ENCODE measurements at places on chromosomes 6 and 20. TPM values are rescaled to one million over a fixed set of nuclear protein-coding genes. Genes with fewer than 3 reads are reported as not detected.

DNA sequence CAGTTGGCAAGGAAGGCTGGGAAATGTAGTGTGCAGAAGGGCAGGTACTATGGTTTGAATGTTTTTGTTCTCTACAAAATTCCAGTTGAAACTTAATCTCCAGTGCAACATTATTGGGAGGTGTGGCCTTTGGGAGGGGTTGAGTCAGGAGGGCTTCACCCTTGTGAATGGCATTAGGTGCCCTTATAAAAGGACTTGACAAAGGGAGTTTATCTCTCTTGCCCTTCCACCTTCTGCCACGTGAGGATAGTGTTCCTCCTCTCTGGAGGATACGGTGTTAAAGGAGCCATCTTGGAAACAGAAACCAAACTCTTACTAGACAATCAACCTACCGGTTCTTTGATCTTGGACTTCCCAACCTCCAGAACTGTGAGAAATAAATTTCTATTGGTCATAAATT is 82.2 kb upstream of the LRFN2 start:
- no peak for DNase-seq
- H3K27ac ChIP-seq, result no peak overlapping the region
- H3K36me3 ChIP-seq, result no peaks in the 10 kb centered on the region
- no peaks in the 10 kb centered on the region for H3K4me1 ChIP-seq
- H3K4me3 ChIP-seq, result no peak overlapping the region
- no peaks in the 10 kb centered on the region for H3K27me3 ChIP-seq

DNA sequence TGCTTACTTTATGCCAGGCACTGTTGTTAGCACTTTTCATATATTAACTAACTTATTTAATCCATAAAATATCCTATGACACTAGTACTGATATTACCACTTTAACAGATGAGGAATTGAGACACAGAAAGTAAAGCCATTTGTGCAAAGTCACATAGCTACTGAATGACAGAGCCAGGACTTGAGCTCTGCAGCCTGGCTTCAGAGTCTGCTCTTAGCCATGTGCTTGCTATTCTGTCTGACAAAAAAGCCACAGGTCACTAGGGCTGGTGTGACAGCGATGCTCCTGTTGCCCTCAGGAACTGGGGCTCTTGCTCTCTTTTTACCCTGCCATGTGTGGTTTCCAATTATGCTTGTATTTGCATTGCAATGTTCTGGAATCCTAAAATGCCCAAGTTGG is 44.7 kb upstream of the RNF8 start:
- H3K4me3 ChIP-seq, result no peak overlapping the region
- no peak overlapping the region for H3K27ac ChIP-seq
- no peaks in the 10 kb centered on the region for H3K27me3 ChIP-seq
- H3K4me1 ChIP-seq, result peaks cover 19% of the 10 kb centered on the region

DNA sequence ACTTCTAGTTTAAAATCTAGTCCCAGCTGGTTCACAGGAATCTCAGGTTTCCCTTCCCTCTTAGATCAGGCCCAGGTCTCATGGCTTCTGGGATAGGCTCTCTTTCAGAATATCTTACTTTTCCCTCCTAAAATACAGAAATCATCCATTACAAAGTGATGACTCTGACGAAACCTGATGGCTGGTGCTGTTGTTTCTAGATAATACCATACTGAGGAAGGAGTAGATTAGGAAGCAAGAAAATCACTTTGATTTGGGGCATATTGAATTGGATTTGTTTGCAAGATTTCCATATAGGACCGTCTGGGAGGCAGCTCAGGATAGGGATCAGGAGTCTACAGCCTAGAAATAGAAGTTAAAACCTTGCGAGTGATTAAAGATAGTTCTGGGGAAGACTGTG is 3.6 kb downstream of the ZKSCAN3 start:
- no peak overlapping the region for H3K27ac ChIP-seq
- H3K4me1 ChIP-seq, result peaks cover 48% of the 10 kb centered on the region
- DNase-seq, result no peak
- H3K36me3 ChIP-seq, result peaks cover 25% of the 10 kb centered on the region

PXMP4 gene
- total RNA-seq, result 19.1 TPM

BFSP1 gene
- 2.2 TPM for total RNA-seq

SIM1 gene
- not detected for total RNA-seq

DAAM2 gene
- not detected for total RNA-seq

DNA sequence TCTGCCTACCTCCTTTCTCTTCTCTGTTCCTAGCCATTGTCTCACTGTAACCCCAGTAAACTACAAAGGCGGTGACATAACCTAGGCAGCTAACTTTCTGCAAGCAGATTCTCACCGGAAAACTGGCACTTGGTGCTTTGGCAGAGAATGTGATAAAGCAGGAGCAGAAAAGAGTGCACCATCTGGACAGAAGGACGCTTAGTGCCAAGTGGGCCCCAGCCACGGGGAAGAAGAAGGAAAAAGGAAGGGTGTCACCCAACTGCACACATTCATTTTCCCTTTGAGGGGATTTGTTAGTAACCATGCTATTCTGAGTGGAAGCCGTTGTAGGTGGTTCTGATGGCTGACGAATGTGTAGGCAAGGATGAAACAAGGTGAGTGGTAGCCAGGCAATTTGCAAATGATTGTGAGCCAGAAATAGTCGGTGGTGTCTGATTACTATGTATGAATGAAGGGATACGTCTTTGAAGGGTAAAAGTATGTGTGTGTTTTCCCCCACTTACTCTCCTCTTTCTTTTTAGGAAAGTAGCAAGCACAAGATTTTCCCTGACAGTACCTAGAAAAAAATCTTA is 148.3 kb upstream of the STXBP5 start:
- no peak overlapping the region for H3K4me3 ChIP-seq
- H3K27ac ChIP-seq, result no peak overlapping the region
- no peaks in the 10 kb centered on the region for H3K4me1 ChIP-seq

- no peaks in the 10 kb centered on the region for H3K4me1 ChIP-seq
- no peaks in the 10 kb centered on the region for H3K27me3 ChIP-seq
- no peak overlapping the region for H3K4me3 ChIP-seq
- no peaks in the 10 kb centered on the region for H3K36me3 ChIP-seq
- H3K27ac ChIP-seq, result no peak overlapping the region
- DNase-seq, result no peak
These were observed 131.9 kb downstream of the EPM2A start for GRCh38 chr6:145603424-145603833.

DNA sequence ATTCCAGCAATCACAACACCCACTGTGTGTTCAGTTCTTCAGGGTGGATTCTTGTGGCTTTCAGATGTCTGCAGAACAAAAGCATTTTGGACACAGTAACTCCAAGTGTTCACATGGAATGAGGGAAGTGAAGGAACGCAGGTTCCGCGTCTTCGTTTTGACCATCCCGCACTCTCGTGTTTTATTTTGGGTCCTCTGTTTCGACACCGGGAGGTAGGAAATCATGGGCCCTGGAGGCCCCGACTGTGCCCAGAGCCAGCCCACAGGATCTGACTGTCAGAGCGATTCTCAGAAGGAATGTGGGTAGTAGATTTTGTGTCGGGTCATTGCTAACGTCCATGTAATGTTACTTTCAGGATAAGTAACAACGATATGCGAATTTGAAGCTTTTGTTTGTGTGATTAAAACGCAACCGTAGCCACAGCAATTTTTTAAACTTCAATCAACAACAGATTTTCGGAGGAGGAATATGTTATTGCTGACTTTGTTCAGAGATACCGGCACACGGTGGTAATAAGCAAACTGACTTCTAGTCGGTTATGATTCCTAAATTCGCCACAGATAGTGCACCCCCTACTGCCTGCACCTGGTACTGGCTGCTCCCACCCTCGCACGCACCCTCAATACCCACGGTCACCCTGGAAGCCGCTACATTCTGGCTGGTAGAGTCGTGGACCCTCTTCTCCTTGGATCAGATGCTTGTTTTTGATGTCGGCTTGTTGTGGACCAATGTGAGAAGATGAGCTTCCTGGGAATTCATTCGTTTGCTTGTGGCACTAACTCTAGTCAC is 10.5 kb downstream of the NPEPL1 start:
- no peak for DNase-seq
- peaks cover 3% of the 10 kb centered on the region for H3K4me1 ChIP-seq
- H3K27me3 ChIP-seq, result no peaks in the 10 kb centered on the region
- H3K36me3 ChIP-seq, result peaks cover 16% of the 10 kb centered on the region

POU3F2 gene
- not detected for total RNA-seq

IL17A gene
- 0.82 TPM for total RNA-seq

GRCh38 chr6:149862922-149863697 is 1.0 kb downstream of the LRP11 start:
- H3K27me3 ChIP-seq, result peaks cover 21% of the 10 kb centered on the region
- H3K4me3 ChIP-seq, result peak overlapping the region; percentile 82
- peak overlapping the region; percentile 77 for H3K27ac ChIP-seq
- peak; percentile 33 for DNase-seq

CST4 gene
- not detected for total RNA-seq

GJA10 gene
- not detected for total RNA-seq

GRCh38 chr6:22667855-22668254 is 98.5 kb downstream of the HDGFL1 start:
- DNase-seq, result no peak
- H3K36me3 ChIP-seq, result no peaks in the 10 kb centered on the region
- no peaks in the 10 kb centered on the region for H3K4me1 ChIP-seq

MEI4 gene
- total RNA-seq, result not detected

DNA sequence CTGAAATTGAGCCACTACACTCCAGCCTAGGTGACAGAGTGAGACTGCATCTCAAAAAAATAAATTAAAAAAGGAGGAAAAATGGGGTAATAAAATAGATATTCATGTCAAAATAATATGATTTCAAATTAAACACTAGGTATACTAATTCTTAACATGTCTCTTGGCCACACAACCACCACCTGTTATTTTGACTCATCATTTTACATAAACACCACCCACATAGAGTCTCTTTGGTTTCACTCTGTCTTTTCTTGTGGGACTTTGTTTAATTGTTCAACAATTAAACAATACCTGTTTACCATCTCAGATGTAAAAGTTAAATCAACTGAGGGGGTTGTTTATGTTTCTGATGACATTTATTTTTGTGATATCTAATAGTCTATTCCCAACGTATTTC is 476.8 kb upstream of the ADGRB3 start:
- H3K27me3 ChIP-seq, result no peaks in the 10 kb centered on the region
- no peak overlapping the region for H3K27ac ChIP-seq
- DNase-seq, result no peak
- no peaks in the 10 kb centered on the region for H3K36me3 ChIP-seq

PHF10 gene
- 59.7 TPM for total RNA-seq

All from activated CD4-positive, alpha-beta T cell treated with anti-CD3 and anti-CD28 coated beads, Interleukin-2, amount 10 ng/mL, durations not matched to agents 7 days and 5 days (primary cell).